ENCODE measurements at places on chromosomes 4 and X.

- DNase-seq: no peak
Measured at GRCh38 chr4:110501826-110502225, 25.9 kb downstream of the ENPEP start.

GRCh38 chrX:125681058-125681457, 361.4 kb downstream of the TEX13C start:
- DNase-seq: no peak

GRCh38 chrX:47171996-47172395, 21.6 kb upstream of the UBA1 start:
- no peak for DNase-seq

- DNase-seq: no peak
Measured at GRCh38 chrX:865422-865821, 234.8 kb downstream of the SHOX start.

- DNase-seq: no peak
Measured at GRCh38 chrX:124338733-124339514, 6.5 kb downstream of the TEX13D start.

- DNase-seq: no peak
Measured at GRCh38 chr4:140808256-140808655, 52.1 kb upstream of the TBC1D9 start.

All from DMS153 (cell line).